GM12878 (cell line): ENCODE measurements at places on chromosomes 1 and 21.

DNA sequence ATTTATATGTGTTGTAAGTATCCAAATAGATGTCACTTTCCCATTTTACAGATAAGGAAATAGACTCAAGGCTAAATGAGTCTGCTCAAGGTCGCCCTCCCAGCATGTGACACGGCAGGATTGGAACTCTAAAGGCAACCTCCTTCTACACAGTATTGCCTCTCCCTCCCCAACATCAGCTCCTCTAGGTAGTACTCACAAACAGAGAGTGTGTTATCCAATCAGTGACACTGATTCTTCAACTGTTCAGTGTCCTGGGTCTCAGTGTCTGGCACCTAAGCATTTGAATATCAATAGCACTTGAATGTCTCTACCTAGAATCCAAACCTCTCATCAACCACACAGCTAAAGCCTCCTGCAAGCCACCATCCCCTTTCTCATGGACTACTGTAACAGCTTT is 87.1 kb downstream of the DAB1 start:
- DNase-seq, result no peak

- DNase-seq, result no peak
Observed at GRCh38 chr1:78176448-78176847, 130.7 kb downstream of the GIPC2 start.

DNA sequence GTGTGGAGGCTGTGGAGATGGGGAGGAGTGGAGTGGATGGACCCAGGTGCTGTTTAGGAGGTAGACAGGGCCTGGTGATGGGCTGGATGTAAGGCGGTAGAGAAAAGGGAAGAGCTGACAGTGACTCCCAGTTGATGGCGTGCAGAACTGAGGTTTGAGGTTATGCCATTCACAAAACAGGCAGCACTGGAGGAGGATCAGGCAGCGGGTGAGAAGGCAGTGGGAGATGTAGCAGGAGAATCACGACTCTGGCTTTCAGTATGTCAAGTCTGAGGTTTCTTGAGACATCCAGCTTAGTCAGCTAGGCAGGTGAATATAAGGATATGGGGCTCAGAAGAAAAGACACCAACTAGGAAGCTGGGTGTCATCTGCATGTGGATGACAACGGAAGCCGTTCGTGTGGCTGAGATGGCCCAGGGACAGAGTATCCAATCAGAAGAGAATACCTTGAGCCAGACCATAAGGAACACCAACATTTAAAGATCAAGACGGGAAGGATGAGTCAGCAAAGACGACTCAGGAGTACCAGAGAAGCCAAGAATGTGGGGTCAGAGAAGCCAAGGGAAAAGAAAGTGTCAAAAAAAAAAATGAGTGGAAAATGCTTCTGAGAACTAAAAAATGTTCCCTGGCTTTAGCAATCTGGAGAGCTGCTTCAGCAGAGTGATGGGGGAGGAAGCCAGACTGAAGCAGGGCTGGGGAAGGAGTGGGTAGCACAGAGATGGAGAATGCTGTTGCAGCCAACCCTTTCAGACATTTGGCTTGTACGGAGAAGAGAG is 15.2 kb downstream of the LRRN2 start:
- no peak for DNase-seq

GRCh38 chr1:234692966-234693580 is 83.1 kb upstream of the IRF2BP2 start:
- no peak for DNase-seq

- no peak for DNase-seq
Observed at GRCh38 chr21:42587036-42587435, 66.4 kb upstream of the PDE9A start.

- DNase-seq, result no peak
Observed at GRCh38 chr1:8540971-8541370, 223.1 kb downstream of the SLC45A1 start.

DNA sequence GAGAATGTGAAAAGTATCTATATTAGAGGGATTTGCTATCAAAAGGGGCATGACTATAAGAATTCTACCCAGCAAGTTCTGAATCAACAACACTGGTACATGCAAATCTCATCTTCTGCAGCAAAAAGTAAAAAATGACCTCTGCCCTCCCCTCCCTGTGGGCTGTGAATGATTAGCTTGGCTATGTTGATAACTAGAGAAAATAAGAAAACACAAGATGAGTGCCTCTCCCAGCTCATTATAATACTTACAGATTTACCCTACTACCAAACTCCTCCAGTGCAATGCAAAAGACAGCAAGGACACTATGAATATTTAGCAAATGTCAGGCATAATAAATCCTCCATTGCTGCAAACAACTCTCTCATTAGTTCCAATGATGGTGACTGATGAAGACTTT is 102.4 kb downstream of the SLC45A1 start:
- no peak for DNase-seq

GRCh38 chr1:112697781-112698201 is 9.1 kb downstream of the RHOC start:
- no peak for DNase-seq

DNA sequence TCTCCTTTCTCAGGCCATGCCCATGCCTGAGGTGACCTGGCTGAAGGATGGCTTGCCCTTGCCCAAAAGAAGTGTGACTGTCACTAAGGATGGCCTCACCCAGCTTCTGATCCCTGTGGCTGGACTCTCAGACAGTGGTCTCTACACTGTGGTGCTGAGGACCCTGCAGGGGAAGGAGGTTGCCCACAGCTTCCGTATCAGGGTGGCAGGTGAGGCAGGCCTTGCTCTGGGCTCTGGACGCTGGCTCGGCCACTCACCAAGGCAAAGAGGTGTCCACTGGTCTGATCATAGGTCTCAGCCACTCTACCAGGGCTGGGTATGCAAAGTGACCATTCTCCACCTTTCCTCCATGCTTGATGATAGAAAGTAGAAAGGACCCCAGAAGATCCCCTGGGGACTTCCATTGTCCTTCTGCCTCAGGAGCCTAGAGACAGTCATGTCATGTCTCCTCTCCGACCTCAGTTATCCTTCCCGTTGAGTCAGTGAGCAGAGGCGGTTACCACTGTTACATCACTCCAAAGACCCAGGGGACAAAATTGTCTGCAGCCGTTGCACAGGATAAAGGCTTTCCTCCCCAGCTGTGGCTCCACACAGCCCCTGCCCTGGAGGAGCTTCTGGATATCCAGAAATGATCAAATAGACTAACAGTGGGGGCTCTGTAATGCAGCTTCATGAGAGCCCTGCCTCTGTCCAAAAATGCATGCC is 34.2 kb downstream of the IGFN1 start:
- no peak for DNase-seq

DNA sequence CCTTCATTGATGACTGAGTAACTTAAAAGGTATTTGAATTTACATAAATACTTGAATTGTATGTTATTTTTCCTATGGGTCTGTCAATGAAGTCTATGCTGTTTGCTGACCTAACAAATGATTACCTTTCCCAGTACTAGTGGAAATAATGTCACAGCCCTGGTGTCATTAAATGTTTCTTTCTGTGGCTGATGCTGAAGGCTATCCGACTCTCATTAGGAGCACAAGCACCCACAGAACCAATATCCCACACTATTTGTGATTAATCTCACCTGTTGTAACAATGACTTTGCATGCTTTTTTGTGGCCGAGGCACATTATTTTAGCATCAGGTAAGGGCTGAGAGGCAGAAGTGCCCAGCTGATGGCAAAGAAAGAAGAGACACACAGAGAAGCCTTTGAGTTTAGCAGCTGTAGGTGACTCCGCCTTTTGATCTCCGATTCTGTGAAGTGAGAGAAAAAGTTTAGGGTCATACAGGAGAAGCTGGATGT is 25.8 kb upstream of the TRIM45 start:
- DNase-seq, result no peak

DNA sequence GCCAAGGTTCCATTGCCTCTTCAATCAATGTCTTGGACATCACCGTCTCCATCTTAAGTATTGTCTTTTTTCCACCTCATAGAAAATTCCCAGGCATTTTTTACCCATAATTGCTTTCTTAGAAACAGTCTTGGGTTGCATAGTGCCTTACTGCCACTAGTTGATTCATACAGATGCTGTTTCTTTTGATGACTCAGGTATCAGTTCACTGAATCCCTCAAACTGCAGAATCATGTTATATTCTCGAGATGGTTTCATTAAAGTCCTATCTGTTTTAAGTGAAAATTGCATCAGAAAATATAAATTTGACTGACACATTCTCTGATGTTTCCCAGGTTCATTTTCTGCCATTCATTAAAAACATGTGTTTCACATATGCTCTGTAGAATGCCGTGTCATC is 1489.1 kb downstream of the BRINP3 start:
- DNase-seq, result no peak

DNA sequence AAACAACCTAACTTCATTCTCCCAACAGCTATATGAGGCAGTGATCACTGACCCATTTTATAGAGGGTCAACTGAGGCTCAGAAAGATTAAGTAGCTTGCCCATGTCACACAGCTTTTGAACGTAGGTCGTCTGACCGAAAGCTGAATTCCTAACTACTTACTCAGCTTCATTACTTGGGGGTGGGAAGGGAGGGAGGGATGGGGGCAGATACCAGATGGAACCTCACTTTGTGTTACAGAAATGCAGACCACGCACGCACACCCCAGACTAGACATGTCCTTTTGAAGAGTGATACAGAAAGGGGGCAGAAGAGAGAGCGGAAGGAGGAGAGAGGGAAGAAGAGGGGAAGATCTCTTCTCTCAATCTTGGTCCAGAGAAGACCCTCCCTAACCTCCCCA is 2.3 kb downstream of the ADGRB2 start:
- DNase-seq, result no peak

GRCh38 chr1:32052887-32053286 is 19.9 kb upstream of the TMEM39B start:
- no peak for DNase-seq

GRCh38 chr1:213083112-213083445 is 32.0 kb downstream of the RPS6KC1 start:
- no peak for DNase-seq

- DNase-seq, result no peak
Observed at GRCh38 chr1:48917901-48918603, 141.4 kb upstream of the BEND5 start.

- no peak for DNase-seq
Observed at GRCh38 chr21:37868446-37869295, 47.6 kb downstream of the KCNJ6 start.

DNA sequence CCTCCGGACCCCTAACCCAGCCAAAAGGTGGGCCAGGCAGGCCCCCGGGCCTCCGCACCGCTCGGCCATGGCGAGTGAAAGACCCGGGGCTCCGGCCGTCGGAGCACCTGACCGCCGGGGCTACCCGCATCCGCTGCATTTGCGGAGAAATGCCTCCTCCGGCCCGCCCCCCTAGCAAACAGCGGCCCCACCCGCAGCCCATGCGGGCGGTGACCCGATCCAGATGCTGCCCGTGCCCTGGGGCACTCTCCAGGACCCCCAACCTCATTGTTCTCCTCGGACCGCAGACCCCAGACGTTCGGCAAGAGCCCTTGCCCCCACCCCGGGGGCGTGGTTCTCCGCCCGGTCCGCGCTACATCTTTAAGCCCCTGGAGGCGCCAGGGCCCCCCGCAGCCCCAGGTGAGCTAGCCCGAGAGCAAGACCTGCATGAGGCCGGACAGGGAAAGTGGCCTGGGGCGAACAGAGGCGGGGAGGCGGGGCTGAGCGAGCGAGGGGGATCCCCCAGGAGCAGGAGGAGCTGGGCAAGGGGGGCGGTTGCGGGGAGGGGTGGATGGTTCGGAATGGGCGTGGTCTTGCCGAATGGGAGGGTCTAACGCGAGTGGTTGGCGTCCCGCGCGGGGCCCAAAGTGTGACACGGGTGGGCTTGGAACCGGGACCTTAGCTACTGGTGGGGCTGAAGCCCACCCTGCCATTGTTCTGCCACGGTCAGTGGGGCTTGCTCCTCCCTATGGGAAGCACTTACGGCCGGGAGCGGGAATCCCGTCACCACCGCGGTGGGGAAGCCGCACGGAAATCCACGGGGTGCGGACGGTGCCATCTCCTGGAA is 6.3 kb upstream of the CRYBG2 start:
- no peak for DNase-seq

GRCh38 chr1:208216806-208217205 is 27.4 kb downstream of the PLXNA2 start:
- DNase-seq, result no peak

- no peak for DNase-seq
Observed at GRCh38 chr1:241787691-241788090, 60.3 kb upstream of the EXO1 start.
